ENCODE measurements at places on chromosomes 16 and 17.

- DNase-seq = peak; percentile 63
Measured at GRCh38 chr16:77896415-77897128, 108.2 kb downstream of the VAT1L start.

GRCh38 chr17:72386619-72387237 lies 265.9 kb downstream of the SOX9 start:
- DNase-seq = peak; percentile 24

DNA sequence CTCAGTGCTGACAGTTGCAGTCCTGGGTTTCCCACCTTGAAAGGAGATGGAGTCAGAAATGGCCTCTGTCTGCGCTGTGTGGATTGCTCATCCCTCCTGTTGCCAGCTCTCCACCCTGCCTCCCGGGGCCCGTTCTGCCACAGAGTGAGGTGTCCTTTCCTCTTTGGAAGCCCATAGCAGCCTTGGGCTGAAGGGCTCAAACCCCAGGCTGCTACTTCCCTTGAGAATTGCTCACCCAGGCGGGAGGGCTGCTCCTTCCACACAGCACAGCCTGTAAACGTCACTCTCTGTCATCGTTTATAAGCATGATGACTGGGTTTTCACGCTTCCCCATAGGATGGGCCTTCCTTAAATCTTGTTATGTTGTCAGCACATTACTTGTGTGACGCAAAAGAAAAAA lies 62.7 kb downstream of the FOXK2 start:
- DNase-seq = no peak

DNA sequence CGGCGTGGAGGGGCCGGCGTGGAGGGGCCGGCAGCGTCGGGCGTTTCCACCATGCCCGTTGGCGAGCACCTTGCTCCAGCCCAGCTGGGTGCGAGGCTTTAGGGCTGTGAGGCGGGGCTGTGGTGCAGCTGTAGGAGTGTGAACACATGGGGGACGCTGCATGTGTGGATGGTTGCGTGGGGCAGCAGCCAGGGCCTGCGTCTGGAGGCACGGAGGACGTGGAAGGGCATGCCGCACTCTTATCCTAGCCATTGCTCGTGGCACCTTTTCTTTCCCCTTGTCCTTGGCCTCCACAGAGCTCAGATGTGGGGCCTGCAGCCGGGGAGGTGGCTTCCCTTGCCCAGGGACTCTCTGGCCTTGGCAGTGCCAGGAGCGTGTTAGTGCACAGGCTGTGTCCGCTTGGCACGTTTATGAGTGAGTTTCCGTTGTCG lies 47.8 kb downstream of the PDPK1 start:
- DNase-seq = no peak

DNA sequence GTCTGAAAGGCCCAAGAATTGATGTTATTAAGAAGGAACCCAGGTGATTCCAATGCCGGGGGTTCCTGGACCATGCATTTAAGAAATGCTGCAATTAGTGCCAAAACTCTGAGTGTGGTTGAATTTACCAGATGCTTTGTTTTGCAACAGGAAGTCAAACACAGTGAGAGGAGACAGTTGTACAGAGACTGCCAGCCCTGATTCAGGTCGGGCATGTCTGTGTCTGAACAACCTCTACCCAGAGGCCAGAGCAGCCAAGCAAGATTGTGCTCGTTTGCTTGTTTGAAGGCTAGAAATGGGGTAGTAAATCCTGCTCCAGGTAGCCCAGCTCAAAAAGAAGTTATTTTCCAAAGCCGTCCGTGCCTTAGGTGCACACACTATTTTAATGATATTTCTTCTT lies 412.4 kb upstream of the ERCC4 start:
- no peak for DNase-seq

DNA sequence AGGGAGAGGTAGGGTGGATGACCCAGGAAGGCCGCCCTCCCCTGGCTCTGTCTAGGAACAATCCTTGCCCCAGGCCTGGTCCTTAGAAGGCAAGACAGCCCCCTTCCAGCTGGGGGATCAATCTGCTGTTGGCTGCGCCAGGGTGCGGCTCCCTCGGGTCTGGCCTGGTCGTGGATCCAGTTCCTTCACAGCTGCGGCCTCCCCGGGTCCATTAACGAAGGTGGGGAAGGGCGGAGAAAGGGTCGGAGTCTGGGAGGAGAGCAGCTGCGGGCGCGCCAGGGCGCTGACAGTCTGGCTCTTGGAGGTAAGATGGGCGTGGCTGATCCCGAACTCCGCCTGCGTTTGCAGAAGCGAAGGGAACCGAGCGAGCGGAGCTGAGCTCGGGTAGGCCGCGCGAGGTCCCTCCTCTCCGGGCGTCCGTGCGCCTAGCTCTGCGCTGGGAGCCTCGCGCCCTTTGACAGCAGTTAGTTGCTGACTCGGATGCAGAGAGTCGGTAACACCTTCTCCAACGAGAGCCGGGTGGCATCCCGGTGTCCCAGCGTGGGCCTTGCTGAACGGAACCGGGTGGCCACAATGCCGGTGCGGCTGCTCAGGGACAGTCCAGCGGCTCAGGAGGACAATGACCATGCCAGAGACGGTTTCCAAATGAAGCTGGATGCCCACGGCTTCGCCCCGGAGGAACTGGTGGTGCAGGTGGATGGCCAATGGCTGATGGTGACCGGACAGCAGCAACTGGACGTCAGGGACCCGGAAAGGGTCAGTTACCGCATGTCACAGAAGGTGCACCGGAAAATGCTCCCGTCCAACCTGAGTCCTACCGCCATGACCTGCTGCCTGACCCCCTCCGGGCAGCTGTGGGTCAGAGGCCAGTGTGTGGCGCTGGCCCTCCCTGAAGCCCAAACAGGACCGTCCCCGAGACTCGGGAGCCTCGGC lies at the start of gene HSPB9:
Gene HSPB9, plus strand, starts transcription at position 434 of the 933 bp plus-strand sequence. Its CDS starts 47 bp downstream, at position 481.
- peak; percentile 48 for DNase-seq

GRCh38 chr17:51000835-51001638 lies 119.6 kb downstream of the SPAG9 start:
- peak; percentile 16 for DNase-seq

- DNase-seq = no peak
Measured at GRCh38 chr17:72590882-72591281, 470.1 kb downstream of the SOX9 start.

GRCh38 chr17:30031214-30031869 lies 85.3 kb upstream of the NSRP1 start:
- no peak for DNase-seq

GRCh38 chr16:55825115-55825728 lies 7.7 kb downstream of the CES1 start:
- no peak for DNase-seq

DNA sequence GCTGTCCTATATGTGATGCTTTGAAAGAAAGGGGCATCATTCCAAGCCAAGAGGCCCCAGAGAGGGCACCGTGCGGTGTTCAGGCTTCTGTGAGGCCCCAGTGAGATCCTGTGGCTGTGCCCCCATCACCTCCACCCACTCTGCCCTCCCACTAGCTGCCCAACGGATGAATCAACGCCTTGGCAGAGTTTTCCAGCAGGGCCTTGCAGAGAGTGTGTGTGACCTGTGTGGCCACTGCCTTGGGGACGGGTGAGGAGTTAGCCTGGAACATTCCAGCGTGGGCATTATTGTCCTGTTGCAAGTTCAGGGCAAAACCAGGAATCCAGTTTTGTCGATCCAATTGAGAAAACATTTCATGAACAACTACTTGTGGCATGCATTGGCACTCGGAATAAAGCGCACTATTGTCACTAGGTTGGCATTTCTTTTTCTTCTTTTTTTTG lies 53.7 kb downstream of the SF3B3 start:
- DNase-seq = no peak

GRCh38 chr16:8812162-8812843 lies 14.7 kb downstream of the PMM2 start:
- no peak for DNase-seq

DNA sequence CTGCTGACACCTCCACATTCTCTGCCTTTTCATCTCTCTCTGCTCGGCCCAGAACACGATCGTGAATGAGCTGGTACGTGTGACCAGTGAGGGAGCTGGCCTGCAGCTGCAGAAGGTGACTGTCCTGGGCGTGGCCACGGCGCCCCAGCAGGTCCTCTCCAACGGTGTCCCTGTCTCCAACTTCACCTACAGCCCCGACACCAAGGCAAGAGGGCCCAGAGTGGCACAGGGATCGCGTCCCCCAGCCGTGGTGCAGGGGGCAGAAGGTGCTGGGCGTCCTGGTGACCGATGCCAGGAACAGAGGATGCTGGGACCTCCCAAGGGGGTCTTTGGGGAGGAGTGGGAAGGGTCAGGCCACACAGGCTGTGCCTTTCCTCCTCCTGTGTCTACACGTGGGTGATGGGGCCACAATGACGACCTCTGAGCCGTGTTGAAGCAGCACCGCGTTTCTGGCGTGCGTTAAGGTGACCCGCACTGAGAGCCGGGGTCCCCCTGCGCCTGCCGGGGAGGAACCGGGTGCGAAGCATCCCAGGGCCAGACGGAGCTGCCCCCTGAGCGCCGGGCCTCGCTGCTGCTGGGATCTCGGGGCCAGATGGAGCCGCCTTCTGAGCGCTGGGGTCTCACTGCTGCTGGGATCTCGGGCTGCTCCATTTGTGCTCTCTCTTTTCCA lies 17.4 kb downstream of the GAA start:
- DNase-seq = no peak

DNA sequence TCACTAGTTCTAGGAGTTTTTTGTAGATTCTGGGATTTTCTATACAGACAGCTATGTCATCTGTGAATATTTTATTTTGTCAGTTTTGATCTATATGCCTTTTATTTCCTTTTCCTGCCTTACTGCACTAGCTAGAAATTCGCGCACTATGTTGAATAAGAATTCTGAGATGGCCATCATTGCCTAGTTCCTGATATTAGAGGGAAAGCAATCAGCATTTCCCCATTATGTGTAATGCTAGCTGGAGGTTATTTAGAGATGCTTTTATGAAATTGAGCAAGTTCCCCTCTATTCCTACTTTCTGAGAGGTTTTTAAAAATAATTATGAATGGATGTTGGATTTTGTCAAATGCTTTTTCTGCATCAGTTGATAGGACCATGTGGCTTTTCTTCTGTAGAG lies 23.8 kb downstream of the MPRIP start:
- no peak for DNase-seq

- DNase-seq = no peak
Measured at GRCh38 chr17:163514-164098, 17.8 kb downstream of the DOC2B start.

DNA sequence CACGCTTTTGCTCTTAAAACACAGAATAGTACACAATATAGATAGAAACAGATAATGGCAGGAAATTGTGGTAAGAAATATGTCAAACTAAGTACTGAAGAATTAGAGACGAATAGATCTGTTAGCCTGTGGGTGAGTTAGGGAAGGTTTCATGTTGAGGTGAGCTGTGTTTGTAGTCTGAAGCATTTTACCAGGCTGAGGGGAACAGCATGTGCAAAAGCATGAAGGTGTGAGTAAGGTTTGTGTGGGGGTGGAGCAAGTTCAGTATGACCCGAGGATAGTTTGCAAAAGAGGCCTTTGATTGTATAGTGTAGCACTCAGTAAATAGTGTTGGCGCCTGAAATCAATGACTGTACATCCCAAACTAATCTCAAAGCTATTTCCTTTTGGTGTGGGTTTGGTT lies 13.8 kb downstream of the IGSF6 start:
- DNase-seq = no peak

DNA sequence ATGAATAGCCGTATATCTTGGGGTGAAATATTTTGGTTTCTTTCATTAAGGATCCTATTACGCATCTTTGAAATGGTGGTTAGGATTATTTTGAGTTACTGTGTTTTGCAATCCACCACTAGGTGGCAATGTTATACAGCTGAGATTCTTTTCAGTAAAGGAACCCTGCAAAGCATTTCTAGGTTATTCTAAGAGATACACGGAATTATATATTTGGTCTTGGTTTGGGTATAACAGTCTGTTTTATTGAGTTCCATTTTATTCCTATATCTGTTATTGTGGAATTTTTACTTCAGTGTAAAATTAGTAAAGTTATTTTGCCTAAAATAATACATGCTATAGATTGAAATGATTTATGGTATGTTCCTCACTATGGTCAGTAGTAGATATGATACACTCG lies 62.9 kb upstream of the CPHXL start:
- no peak for DNase-seq
